ENCODE measurements at places on chromosomes 3 and 15.

GRCh38 chr15:90200534-90201129 is 498 bp upstream of the SEMA4B start:
- peak; percentile 42 for DNase-seq

- DNase-seq: no peak
These were observed 72.4 kb downstream of the PRICKLE2 start for GRCh38 chr3:64152676-64153466.

DNA sequence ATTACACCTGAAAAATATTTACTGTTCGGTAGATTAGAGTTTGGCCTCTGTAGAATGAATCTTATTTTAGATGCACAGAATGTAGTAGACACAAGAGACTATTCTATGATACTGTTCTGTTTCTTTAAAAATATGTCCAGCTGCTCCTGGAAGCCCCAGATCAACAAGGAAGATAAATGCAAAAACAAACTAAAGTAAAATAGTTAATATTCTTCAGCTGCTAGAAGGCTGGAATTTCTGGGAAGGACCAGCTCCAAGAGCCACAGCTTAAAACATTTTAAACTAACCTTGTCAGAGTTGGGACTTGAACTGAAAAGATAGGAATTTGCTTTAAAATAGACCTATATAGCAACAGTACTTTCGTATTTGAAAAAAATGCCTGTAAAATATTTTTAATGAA is 277.9 kb downstream of the PTPRG start:
- no peak for DNase-seq

GRCh38 chr3:156803952-156804741 is 22.0 kb upstream of the LEKR1 start:
- no peak for DNase-seq
